ENCODE measurements at places on chromosomes 16 and 17.

DNA sequence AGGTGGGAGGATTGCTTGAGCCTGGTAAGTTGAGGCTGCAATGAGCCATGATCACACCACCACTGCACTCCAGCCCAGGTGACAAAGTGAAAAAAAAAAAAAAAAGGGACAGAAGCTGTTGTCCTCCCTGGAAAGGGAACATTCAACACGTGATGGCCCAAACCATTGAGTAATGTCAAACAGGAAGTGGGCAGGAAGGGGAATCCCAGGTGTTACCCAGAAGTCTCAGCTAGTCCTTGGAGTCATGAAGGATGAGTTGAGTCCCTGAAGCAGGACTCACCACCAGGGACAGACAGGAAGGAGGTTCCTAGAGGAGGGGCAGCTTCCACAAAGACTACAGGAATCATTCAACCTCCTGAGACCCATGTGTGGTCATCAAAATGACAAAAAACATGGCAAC is 19.8 kb upstream of the CMIP start:
- no peak for DNase-seq

DNA sequence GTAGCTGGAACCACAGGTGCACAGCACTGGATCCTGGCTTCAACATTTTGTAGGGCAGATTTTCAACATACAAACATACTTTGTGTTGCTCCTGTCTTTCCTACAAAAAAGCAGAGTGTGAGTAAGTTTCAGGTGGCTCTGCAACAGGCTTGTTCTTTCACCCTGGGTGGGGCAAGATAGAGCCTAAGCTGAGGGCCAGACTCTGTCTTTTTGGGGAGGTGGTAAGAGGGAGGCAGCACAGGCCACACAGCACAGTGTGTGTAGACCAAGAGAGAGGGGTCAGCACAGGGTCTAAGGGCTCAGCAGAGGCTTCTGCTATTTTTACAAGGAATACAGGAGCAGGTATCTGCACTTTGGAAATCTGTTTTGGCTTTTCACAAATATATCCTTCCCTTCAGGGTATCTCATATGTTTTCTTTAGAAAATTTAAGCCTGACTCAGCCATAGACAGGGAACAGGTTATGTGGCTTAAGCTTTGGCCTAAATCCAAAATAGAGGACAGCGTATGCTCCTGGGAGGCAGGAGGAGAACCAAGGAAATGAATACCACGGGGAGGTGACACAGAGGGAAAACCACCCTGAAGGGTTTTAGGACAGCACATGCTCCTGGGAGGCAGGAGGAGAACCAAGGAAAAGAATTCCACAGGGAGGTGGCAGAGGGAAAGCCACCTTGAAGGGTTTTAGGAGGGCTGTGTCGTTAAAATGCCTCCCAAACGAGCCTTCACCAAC is 21.6 kb downstream of the EMC8 start:
- peak; percentile 33 for DNase-seq

DNA sequence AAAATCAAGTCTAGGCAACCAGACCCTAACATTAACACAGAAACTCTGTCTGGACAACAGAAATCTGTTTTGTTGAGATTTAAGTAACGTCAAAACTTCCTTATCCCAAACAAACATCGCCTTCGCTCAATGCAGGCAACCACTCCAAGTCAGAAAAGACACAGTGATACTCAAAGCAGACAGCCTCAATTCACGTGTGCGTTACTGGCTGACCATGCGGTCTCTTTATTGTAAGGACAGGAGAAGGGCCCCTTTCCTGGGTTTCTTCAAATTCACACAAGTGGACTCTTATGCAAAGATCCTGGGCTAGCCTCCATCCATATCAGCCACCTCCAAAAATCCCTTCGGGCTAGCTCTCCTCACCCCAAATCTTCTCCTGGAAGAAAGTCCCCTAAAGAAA is 467.7 kb downstream of the SOX9 start:
- DNase-seq: no peak

DNA sequence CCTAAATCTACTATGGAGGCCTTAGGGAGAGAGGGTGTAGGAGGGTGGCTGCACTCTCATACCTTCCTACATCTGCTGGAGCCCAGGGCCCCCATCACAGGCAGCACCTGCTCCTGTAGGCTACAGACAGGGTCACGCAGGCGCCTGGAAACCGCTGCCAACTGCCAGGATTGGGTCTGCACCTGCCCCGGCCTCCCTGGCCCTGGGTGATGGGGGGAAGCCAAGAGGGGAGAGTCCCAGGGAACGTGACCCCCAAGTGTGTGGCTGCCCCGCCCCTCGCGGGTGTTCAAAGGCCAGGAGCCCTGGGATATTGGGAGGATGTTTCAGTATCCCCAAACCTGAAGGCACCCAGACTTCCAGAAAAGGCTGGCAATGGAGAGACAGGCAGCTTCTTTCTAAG is 5.6 kb upstream of the TEX19 start:
- no peak for DNase-seq

DNA sequence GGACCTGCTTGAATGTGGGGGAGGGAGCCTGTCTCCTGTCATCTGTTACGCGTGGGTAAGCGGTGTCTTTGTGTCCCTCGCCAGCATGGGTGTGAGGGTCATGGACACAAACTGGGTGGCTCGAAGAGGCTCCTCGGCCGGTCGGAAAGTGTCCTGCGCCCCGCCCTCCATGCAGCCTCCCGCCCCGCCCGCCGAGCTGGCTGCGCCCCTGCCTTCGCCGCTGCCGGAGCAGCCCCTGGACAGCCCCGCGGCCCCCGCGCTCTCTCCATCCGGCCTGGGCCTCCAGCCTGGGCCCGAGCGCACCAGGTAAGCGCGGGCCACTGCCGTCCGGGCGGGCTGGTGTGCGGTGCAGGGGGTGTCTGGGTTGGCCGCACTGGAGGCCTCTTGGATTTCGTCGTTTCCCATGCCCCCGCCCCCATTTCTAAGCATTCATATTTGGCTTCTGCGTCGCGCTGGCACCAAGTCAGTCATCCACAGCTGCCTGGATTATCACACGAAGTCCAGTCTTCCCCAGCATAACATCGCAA is 43.8 kb downstream of the ELAC2 start:
- no peak for DNase-seq

DNA sequence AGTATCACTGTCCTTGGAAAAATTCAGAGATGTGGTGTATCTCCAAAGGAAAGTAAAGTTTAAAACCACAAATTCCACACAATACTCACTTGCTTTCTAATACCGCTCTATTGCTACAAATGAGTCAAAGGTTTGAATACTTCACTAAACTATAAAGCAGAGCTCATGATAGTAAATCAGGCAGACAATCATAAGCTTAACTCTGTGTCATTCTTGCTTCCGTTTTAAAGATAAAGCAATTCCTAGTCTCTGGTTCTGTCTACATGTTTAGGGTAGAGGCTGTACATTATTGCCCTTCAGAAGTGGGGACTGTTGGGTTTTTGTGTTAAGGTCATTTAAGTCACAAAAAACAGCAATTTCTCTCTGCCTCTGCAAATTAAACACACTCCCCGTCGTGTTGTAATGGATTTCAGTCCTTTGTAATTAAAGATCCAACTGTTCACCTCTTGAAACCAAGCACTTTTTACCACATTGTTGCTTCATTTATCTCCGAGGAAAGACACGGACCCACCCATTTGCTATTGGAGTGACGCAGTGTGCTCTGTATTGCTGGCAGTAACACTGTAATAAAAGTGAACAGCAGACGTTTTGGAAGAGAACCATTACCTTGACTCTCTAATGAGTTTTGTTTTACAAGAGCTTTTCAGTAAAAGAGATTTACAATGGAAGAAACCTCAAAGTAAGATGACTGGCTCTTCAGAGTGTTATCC is 83.1 kb upstream of the CNTNAP4 start:
- DNase-seq: peak; percentile 1

DNA sequence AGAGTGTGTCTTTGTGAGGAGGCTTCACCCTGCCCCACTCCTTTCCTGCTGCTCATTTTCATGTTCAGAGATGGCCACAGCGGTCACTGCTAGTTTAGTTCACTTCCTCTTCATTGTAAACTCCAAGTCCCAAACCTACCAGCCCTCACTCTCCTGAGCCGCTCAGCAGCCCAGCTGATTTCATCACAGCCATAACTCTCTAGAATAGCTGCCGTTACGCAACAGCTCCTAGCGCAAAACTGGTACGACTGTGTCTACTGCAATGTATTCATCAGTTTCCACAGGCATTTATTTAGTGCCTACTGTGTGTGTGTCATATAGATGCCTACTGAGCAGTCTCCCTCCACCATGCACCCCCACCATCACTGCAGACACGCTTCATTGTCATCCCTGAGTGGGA is 233.5 kb upstream of the RPL38 start:
- DNase-seq: no peak

DNA sequence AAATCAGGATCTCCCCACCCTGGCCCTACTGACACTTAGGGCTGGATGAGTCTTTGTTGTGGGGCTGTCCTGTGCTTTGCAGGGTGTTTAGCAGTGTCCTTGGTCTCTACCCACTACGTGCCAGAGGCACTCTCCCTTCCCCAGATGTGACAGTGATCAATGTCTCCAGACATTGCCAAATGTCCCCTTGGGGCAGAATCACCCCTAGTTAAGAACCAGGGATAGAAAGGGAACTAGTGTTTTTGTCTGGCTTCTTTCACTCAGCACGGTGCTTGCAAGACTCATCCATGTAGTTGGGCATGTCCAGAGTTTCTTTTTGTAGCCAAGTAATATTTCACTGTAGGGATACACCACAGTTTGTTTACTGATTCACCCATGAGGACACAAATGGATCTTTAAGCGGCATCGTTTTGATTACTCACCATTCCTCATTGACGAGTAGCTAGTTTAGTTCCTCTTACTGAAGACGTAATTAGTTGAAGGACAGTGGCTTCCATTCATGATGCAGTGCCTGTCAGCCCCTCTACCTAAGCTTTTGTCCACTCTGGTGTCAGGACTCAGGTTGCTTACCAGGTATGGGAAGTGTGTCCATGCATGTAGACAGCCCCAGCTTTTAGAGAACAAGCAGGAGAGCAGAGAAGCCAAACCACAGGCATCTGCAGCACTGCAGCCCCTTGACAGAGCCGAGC is 26.0 kb upstream of the ITGB4 start:
- peak; percentile 29 for DNase-seq

GRCh38 chr16:87053016-87053982 is 263.9 kb downstream of the C16orf95 start:
- DNase-seq: peak; percentile 5

DNA sequence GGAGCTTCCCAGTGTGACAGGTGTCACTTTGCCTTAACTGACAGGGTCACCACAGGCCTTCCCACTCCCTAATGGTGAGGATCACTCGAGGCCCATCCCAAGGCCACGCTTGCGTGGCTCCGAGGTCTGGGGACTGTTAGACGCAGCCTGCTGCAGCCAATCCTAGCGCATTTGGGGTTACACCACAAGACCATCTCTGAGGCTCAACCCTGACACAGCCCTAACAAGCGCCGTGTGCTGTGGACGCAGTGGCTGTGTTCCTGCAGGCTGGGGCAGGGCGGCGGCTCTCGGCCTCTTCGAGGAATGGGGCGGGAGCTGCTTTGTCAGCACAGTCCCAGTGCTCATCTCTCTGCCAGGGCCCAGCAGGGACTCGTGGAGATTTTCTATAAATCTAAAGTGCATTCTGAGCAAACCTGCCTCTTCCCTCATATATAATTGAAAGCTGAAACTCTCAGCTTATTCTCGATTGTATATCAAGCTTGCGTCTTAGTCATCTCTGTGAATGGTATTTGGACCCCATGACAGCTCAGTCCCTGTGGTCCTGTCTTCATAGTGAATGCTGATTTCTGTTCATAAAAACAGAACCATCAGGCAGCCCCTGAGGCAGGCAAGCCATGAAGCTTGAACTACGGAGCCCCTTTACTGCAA is 65.8 kb upstream of the CHMP6 start:
- no peak for DNase-seq

GRCh38 chr16:87457709-87458423 is 35.0 kb downstream of the ZCCHC14 start:
- DNase-seq: peak; percentile 91

DNA sequence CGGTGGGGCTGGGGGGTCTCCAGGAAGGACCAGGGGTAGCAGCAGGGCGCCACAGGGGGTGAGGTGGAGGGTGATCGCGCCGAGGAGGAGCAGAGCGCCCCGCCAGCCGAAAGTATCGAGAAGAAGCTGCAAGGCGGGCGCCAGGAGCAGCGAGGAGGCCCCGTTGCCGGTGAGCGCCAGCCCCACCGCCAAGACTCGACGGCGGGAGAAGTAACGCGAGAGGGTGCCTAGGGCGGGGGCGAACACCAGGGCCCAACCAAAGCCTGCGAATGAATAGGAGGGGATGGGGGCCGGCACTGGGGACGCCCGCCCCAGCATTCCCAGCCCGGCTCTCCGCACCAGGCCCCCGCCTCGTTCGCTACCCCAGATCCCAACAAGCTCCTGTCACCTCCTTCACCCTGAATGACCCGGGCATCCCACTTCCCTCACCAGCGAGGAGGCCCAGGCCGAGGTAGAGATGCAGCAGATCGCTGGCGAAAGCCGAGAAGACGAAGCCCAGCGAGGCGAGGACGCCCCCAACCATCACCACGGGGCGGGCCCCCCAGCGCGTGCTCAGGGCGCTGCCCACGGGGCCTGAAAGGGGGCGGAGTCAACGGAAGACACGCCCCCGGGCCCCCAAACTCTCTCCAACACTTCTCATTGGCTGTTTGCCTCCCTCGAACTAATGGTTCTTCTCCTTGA is 1.3 kb downstream of the SLC16A11 start:
- DNase-seq: no peak

DNA sequence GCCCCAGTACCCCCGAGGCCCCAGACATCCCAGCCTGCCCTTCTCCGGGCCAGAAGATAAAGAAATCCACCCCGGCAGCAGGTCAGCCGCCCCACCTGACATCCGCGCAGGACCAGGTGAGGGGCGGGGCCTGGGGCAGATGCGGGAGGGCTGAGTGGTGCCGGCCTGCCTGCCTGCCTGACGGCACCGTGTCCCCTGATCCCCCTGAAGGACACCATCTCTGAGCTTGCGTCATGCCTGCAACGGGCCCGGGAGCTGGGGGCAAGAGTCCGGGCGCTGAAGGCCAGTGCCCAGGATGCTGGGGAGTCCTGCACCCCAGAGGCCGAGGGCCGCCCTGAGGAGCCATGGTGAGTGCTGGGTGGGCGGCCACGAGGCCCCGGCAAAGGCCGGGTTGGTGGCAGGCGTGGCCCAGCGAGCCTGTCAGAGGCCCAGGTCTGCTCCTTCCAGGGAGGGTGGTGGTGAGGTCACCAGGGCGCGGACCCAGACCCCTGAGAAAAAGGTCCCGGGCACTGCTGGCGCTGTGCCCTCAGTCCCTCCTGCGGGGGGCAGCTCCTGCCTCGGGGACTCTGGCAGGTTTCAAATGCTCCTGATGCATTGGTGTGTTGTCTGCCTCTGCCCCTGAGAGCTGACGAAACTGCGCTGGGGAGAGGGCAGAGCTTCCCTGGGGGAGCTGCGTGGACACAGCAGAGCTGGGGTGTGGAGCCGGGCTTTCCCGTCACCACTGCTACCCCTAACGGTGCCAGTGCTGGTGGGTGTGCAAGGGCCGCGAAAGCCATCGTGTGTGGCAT is 1.2 kb downstream of the CDT1 start:
- peak; percentile 27 for DNase-seq

DNA sequence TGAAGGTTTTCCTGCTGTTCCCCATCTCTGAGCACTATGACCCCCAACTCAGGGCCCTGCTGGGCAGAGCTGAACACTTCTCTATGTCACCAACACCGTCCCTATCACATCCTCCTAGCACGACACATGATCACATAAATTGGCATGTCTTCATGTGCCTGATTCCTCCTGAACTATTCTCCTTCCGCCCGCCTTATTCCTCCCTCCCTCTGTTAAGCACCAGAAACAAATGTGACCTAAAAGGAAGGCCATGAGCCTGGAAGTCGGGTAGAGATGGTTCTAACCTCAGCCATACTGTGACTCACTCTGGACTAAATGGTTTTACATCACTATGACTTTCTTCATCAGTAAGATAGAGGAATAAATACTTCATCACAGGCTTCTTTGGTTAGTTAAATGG is 80.8 kb upstream of the DYNLRB2 start:
- DNase-seq: no peak

Measured in adipocyte (in vitro differentiated cells).